Activated T-helper 1 cell treated with Interleukin-2 at 50 U/mL for 16 hours (primary cell): ENCODE measurements at places on chromosomes 5 and 9.
A peak's percentile ranks its signal among the peaks of the same experiment; 100 is the strongest.

GRCh38 chr9:102479191-102479590, 515.9 kb upstream of the CYLC2 start:
- no peak for DNase-seq

DNA sequence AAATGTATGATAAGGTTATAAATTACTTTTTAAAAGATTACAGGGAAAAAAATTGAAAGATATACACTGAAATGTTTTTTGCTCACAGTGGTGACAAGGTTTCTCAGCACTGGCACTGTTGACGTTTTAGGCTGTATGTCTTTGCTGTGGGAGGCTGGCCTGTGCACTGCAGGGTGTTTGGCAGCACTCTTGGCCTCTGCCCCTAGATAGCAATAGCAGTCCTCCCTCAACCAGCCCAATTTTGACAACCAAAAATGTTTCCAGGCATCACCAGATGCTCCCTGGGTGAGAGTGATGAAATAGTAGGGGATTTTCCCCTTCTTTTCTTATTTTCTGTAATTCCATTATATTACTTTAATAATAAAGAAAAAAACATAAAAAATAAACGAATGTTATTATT, 3.3 kb downstream of the CD274 start:
- no peak for DNase-seq

DNA sequence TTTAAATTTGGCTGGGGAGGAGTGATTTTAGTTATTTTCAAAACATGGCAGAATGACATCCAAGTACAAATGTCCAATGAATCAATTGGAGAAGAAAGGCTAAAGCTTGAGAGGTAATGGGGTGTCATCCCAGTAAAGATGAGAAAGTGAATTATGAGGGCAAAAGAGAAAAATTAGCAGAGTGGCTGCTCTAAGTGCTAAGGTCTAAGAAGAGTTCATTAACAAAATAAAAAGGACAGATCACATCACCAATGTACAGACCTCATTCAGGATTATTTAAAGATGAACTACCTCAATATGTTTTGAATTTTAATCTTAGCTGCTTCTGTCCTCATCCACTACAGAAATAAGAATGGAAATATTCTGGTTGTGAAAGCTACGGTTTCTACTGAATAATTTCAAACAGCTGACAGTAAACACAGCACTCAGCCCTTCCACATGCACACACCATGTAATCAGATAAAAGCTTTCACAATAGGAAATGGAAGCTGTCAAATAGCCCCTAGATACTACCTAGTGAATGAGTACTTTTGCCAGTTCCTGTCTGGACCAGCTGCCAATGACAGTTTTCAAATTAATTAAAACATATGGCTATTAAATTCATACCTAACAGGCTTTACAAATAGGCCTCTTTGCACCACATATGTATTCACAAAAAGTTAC, 171.5 kb downstream of the SSBP2 start:
- DNase-seq: no peak

DNA sequence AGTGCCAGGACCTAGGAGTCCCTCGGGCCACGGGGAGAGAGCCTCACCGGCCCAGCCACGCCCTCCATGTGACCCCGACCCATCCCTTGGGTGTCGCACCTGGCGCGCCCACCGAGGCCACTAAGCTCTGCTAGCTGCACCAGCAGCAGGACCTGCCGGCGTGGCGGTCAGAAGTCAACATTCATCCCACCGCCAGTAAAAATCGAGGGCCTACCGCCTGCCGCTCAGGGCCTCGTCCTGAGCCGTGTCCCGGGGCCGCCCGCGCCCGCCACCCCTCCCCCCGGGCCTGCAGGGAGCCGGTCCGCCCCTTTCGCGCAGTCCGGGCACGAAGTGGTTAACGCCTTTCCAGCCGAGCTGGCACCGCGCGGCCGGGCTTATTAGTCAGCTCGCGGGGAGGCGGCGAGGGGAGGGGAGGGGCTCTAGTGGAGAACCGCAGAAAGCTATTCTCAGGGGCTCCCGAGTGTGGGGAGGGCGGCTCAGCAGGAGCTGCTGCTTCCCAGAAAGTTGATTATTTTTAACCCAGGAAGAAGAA, 124.4 kb downstream of the C9orf50 start:
- DNase-seq: peak; percentile 67

DNA sequence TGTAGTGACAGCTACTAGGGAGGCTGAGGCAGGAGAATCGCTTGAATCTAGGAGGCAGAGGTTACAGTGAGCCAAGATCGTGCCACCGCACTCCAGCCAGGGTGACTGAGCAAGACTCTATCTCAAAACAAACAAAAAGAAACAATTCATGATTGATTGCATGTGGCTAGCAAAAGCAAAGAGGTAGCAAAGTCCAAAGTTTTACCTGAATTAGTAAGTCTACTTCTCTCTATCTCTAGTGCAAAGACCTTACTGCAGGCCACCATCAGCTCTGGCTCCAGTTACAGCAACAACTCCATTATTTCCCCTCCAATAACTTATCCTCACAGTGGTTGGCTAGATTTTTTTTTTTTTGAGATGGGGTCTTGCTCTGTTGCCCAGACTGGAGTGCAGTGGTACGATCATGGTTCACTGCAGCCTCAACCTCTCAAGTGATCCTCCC, 6.2 kb upstream of the SAR1B start:
- DNase-seq: no peak

DNA sequence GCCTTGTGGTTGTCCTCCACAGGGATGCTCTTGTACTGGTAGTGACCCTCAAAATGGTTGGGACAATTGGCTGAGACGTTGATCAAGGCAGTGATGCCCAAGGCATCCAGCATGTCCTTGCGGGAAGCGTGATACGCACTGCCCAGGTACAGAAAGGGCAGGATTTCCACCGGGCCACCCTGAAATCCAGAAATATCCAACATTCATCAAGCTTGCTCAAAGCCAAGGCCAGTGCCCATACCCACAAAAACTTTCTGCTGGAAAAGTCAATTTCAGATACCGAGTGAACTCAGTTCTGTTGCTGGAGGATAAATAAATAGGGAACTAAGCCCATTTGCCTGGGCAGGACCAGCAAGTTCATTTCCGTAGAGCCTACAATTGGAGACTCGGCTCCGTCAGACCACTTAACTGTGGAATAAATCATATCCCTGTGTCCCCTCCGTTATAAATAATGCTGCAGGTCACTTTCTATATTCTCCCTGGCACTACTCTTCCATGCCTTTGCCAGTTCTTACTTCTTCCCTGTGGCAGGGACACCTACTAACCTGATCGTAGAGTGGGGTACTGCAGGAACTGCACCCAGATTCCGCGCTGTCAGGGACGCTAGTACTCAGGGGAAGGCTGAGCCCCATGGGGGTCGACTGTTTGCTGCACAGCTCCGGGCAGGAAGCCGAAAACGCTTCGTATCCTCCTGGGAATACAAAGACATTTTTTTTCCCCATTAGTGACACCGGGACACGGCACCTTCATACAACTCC, 1.2 kb downstream of the DUSP1 start:
- DNase-seq: no peak

DNA sequence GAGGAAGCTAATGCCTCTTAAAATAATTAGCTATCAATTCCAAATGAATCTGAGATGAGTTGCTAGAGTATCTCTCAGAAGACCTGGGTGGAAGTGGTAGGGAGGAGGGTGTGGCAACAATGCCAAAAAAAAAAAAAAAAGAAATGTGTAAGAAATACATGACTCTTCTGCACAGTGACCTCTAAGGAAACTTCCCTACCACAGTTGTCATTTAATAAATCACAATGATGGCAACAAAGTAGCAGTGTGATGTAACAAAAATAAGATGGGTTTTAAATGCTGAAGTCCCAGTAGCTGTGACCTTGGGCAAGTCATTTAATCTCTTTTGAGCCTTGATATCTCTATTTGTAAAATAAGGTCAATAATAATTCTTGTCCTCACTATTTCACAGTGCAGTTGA, 7.2 kb downstream of the FOXD1 start:
- no peak for DNase-seq

- DNase-seq: no peak
Observed at GRCh38 chr9:112786829-112787520, 36.4 kb downstream of the SNX30 start.

DNA sequence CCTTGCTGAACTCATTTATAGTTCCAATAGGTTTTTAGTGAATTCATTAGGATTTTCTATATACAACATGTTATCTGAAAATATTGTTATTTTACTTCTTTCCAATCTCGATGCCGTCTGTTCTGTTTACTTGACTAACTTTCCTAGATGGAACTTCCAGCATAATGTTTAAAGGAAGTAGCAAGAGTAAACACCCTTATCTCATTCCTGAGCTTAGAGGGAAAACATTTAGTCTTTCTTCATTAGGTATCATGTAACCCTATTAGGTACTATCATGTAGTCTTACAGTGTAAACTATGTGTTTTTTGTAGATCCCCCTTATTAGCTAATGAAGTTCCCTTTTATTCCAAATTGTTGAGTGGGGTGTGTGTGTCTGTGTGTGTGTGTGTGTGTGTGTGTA, 22.5 kb upstream of the OR2K2 start:
- DNase-seq: no peak

- DNase-seq: no peak
Observed at GRCh38 chr5:173764332-173765028, 123.7 kb upstream of the CPEB4 start.

GRCh38 chr5:37833990-37834389, 5.9 kb downstream of the GDNF start:
- no peak for DNase-seq

DNA sequence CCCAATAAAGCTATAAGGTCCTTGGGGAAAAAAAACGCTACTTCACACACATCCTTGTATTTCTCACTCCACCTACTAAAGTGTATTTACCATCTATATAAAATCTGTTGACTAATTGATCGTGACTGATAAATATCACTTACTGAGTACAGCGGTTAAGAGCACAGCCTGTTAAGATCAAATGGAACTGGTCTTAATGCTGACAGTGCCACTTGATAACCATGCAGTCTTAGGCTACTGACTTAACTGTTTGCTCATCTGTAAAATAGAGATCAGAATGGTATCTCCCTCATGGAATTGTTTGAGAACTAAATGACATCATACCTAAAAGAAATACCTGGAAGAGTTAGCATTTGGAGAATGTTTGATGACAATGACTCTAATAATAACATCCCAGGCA, 67.5 kb downstream of the ZFAND5 start:
- no peak for DNase-seq

- DNase-seq: no peak
Observed at GRCh38 chr5:73629456-73629855, 3.5 kb downstream of the ARHGEF28 start.

DNA sequence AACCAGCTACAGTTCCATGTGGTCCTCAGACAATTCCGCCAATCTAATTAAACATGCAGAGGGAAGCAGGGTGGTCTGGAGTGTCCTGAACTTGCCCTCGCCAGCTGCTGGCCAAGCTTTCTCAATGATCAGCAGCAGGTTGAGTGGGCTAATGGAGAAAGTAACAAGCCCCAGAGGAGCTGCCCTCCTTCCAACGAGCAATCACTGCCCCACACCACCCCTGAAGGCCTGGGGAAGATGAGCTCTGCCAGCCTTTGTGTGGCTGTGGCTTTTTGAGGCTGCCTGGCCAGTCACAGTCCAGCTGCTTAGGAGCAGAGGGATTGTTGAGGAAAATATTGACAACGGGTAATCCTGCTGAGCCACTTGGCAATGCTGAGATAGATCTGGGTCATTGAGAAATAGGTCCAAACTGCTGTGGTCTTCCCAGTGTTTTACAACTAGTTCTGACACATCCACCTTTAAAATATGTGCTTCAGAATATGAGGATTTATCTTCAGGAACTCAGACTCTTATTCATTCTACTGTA, 107.3 kb downstream of the CD180 start:
- no peak for DNase-seq

GRCh38 chr5:148176480-148176879, 8.1 kb downstream of the SPINK14 start:
- no peak for DNase-seq

GRCh38 chr5:3612591-3613042, 17.0 kb downstream of the IRX1 start:
- DNase-seq: no peak

- DNase-seq: no peak
Observed at GRCh38 chr5:127924606-127925005, 159.0 kb upstream of the SLC12A2 start.

GRCh38 chr9:14678776-14679175, 14.5 kb downstream of the ZDHHC21 start:
- no peak for DNase-seq

GRCh38 chr9:32128546-32128945, 255.9 kb upstream of the ACO1 start:
- no peak for DNase-seq

GRCh38 chr9:92948038-92948534, 763 bp downstream of the FGD3 start:
- DNase-seq: no peak

DNA sequence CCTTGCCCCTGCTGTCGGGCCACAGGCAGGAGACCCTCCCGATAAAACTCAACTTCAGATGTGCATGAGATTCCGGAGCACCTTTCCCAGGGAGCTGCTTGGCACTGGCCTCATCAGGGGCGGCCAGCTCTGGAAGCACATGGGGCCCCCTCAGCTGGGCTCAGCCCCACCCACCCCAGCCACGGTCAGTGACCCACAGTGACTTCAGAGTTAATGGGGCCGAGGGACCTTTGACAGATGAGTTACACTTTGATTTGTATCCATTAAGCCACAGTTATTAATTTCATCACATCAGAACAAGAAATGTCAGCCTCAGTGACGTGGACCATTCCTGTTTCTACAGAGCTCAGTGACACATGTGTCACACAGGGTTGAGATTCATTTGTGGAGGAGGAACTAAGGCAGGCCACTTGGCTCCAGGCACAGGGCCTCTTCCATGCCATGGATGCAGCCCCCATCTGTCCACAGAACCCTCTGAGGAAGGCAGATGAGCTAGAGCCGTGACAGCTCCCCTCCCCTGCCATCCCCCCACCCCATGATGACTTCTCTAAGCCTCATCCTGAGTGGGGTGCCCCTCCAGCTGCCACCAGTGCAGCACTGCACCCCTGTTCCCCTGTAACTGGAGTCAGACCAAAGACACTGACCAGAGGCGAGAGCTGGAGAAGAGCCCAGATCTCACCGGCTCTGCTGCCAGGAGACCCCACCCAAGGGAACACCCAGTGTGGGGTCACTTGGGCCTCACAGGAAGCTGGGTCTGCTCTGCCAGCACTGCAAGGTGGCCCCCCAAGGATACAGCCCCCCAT, 69.4 kb upstream of the ADAMTS2 start:
- DNase-seq: no peak

- DNase-seq: peak; percentile 21
Observed at GRCh38 chr5:141412854-141413539, at the start of gene PCDHGA10. TSS of gene PCDHGA10 (plus strand) at chr5:141412987. CDS start at chr5:141413176, 189 bp downstream.

DNA sequence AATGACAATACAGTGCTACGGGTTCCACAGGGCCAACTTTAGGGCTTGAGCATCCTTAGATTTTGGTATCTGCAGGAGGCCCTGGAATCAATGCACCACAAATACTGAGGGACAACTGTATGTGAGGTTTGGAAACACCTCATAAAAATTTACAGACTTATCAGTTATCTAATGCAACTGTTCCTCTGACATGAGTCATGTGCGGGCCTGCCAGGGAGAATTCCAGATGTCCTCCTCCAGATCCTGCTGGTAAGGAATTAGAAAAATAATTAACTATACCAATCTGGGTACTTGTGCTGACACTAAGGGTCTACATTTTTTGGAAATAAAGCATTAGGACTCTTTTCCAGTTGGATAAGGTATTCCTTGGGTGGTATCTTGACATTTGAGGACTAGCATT, 333.3 kb downstream of the ARRDC3 start:
- DNase-seq: no peak
